ENCODE measurements at places on chromosomes 1 and 21. TPM values are rescaled to one million over a fixed set of nuclear protein-coding genes. Genes with fewer than 3 reads are reported as not detected.
A peak's percentile ranks its signal among the peaks of the same experiment; 100 is the strongest.

DNA sequence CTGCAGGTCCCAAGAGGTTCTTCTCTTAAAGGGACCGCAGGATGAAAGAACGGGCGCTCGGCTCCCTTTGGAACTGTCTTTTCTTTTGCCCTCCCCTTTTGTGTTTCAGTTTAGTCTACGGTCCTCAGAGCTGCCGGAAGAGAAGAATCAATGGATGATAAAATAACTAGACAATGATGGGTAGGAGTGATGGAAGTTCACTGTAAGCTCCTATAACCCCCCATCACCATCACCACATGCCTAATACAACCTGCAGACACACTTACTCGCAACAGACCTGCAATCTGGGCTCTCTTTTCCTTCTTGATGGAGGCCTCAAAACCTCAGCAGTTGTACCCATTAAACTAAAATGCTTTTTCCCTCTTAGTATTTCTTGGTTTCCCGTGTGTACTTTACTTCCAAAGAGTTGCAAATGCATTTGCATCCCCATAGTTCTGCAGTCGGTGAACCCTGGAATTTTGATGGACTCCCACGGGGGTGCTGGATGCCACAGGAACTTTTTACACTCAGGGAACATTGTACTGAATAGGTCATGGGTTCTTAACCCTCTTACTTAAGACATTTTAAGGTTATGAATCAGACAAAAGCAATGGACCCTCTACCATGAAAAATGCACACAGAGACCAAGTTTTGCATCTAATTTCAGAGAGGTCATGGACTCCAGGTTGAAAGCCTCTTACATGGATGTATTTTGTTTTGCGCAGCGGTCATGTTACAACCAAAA is 633 bp upstream of the RFX5 start:
- DNase-seq, result no peak

DNA sequence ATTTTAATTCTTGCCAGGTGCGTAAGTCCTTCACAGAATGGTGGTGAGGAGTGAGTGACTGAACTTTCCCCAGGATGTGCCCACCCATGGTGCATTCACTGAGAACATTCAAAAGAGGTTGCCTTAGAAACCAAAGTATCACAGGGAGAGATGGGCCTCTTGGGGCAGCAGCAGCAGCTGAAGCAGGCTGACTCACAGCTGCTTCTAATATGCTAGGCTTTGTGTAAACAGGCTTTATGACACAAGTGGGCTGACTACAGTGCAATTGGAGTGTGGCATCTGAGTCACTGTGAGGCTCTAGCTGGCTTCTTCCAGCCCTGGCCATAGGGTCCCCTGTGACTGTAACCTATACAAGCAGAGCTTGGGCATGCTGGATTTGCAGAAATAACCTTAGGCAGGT is 12.6 kb downstream of the PIGP start:
- peak; percentile 96 for DNase-seq

- DNase-seq, result peak; percentile 36
These were observed 1.4 kb upstream of the MAN1C1 start for GRCh38 chr1:25615172-25615541.

GRCh38 chr21:40546647-40547046 is 300.3 kb downstream of the DSCAM start:
- DNase-seq, result no peak

- DNase-seq, result no peak
These were observed 39.5 kb upstream of the TMPRSS15 start for GRCh38 chr21:18443085-18443484.

DNA sequence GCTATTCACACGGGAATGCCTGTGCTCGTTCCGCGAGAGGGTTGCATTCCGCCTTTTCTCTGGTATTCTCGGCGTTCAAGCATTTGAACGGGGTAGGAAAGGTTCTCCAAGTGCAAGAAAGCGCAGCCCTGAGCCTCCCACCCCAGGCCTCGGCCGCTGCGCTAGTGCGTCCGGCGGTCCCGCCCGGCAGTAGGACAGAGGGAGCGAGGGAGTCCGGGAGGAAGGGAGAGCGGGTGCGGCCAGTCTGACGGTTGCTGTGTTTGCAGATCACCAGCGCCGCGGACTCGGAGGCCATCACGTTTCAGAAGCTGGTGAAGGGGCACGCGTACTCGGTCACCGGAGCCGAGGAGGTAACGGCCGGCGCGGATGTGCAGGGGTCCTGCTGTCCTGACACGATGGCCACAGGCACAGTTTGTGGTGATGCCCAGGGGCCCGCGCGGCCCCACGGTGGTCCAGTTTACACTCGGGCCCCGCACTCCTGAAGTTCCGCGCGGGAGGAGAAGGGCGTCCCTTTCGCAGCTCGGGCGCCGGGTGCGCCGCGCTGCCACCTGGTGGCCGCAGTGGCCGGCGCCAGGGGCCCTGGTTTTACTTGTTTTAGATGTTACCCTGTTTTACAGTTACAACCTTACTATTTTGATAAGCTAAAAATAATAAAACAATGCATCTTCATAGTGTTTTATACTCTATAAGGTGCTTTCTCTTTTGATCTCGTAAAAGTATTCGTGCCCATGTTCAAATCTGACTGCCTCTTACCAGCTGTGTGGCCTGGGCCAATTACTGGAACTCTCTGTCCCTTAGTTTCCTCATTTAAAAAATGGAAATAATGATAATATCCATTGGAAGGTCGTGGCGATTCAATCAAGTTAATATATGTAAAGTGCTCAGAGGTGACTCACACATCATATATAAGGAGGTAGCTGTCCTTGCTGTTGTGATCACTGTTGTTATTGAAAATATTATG is 36.7 kb downstream of the CAPN2 start:
- DNase-seq, result peak; percentile 60

DNA sequence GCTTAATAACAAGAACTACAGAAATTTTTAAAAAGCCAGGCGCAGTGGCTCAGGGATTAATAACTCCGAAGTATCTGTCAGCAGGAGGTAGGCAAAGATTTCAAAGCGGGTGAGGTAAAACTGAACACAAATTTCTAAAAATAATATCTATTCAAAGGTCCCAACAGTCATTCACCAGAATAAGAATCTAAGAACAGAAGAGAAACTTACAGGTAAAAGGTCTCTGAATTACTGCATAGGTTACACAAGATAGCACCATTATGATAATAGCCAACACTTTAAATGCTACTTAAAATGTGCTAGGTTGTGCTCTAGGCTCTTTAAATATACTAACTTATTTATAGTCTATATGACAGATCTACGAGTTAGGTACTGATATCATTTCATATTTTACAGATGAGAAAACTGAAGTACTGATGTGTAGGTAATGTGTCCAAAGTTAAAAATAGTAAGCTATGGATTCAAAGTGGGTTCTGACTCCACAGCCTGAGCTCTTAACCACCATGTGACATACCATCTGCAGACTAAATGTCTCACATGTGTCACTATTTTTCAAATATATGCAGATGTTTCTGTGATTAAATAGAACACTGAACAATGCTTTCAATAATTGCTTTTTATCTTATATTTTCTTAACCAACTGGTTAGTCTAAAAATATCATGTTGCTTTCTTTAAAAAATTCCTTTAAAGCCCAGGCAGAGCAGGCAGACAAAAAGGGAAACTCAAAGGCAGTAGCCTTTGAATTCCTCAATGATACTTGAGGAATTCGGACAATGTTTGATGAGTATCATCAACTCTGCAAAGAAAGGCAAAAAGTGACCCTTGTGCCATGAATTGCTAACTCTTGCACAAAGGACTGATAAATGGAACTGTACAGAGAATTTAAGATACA is 80.5 kb upstream of the TTC39A start:
- DNase-seq, result no peak

TMPRSS3 gene
- total RNA-seq, result not detected

- DNase-seq, result no peak
These were observed 38.9 kb upstream of the IVNS1ABP start for GRCh38 chr1:185355947-185356346.

CD34 gene
- not detected for total RNA-seq

DNA sequence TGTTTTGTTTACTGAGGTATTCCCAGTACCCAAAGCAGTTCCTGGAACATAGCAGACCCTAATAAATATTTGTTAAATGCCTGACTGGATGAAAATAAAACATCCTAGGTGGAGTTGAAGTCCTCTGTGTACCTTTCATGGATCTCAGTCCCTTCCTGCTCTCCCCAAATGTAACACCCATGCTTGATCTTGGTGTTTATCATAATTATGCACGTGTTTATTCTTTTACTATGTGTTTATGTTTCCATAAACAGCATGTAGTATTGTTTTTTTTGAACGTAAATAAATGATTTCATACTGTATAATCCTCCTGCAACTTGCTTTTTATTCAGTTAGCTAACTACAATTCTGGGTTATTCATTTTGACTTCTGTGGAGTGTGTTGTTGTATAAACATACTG is 4.8 kb downstream of the LACTBL1 start:
- DNase-seq, result no peak

DNA sequence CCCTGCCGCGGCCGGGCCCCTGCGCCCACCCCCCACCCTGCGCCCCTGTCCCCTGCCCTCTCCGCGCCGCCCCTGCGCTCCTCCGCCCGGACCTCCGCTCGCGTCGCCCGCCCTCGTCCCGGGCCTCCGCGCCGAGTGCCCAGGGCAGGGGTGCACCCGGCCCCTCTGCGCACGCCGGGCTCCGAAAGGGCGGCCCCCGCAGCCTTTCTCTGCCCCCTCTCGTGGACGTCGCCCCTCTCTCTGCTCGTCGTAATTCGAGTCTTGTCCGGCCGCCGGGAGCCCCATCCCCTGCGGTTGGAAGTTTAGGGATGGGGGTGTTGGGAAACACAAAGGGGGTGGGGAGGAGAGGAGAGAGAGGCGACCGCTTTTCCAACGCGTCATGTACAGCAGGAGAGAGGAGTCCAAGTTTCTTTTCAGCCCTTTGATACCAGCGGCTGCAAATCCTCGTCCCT is 407 bp downstream of the GALNT2 start:
- peak; percentile 42 for DNase-seq

- DNase-seq, result no peak
These were observed 125.5 kb upstream of the PLXNA2 start for GRCh38 chr1:208369658-208370057.

DNA sequence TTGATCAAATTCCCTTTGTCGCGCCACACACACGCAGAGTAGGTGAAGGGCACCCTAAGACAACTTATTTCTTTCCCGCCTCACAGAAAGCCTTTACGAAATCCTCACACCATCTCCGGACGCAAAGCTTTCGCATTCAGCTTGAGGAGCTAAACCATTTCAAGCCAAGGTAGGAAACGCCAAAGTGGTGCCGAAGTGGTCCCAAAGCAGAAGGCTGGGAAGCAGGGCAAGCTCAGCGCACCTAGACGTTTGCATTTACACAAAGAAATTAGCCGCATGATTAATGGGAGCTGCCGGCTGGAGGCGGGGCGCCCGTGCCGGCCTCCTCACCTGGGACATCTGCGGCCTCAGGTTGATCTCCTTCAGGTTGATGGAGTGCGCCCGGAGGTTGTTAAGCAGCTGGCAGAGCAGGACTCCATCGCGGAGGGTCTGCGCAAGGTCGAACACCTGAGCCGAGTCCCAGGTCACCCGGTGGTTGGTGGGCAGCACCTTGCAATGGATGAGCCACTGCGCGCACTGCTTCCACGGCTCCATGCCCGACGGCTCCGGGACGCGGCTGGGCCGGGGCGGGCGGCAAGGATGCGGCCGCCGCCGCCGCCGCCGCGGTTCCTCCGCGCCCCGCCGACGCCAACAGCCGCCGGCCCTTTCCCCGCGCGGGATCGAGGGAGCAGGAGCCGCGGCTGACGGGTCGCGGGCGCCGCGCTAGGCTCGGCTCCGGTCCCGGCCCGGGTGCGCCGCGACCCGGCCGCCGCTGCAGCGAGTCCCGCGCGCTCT is 457 bp downstream of the VAV3 start:
- DNase-seq, result peak; percentile 54

NRAS gene
- total RNA-seq, result 164 TPM

DNA sequence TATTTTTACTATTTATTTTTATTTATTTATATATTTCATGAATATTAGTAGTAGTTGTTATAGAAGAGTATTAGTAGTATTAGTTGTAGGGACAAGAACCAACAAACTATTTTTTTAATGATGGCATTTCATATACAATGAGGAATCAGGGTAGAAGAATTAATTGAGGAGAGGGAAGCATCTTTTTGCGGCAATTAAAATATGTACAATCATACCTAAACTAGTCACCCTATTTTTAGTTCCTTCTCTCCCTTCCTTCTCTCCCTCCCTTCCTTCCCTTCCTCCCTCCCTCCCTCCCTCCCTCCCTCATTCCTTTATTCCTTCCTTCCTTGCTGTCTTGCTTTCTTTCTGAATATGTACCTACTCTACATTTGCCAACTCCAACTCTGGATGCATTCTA is 189.8 kb downstream of the GRIK1 start:
- DNase-seq, result no peak

GRCh38 chr1:196114193-196114592 is 494.0 kb downstream of the KCNT2 start:
- no peak for DNase-seq

OR2G3 gene
- not detected for total RNA-seq

RNU1-4 gene
- total RNA-seq, result 306 TPM

GRCh38 chr1:217781056-217781455 is 149.9 kb downstream of the SPATA17 start:
- DNase-seq, result no peak

LCE6A gene
- total RNA-seq, result not detected

Measured in Daoy (cell line).